ENCODE measurements at places on chromosomes 3 and 15.

DNA sequence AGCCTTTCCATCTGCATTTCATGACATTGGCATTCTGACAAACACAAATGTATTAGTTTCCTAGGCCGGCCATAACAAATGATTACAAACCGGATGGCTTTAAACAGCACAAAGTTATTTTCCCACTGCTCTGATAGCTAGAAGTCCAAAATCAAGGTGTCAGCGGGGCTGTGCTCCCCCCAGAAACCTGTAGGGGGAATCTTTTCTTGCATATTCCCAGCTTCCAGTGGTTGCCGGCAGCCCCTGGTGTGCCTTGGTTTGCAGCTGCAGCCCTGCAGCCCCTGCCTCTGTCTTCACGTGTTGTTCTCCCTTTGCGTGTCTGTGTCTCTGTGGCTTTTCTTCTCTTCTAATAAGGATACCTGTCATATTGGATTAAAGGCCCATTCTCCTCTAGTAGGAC, 79.0 kb upstream of the CDV3 start:
- peak; percentile 50 for DNase-seq

GRCh38 chr3:113268942-113269341, 57.6 kb downstream of the BOC start:
- DNase-seq = no peak

DNA sequence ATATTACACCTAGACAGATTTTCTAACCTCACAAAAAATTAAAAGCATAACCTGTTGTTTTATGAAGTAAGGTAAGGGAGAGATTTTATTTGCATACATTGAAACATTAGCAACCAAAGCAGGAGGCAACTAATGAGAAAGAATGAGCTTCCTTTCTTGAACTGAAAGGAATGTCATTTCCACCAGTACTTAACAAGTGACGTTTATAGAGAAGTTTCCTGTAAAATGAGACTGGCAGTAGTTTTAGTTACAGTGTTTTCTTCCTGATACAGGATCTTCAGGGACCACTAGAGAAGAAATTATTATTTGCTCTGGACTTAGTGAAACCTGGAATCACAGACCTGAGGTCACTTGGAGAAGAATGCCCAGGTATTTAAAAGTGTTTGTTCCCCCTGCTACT, 27.4 kb upstream of the FRMD5 start:
- no peak for DNase-seq

- no peak for DNase-seq
Measured at GRCh38 chr3:125383744-125384143, 8.6 kb upstream of the ZNF148 start.

DNA sequence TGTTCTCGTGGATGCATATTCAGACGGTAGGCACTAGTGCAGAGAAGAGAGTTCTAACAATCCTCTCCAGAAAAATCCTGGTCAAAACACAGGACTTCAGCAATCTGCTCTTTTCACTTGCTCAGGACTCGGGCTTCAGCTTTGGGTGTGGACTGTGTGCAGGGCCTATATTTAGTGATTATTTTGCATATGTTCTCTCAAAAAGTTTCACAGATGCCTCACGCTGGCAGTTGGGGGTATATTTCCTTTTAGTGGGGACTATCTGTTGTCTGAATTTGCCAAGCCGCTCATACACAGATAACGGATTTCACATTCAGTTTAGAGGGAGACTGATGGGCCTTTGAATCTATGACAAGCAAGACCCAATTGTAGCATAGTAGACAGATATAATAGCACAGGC, 54.4 kb upstream of the LRRN1 start:
- DNase-seq = no peak

DNA sequence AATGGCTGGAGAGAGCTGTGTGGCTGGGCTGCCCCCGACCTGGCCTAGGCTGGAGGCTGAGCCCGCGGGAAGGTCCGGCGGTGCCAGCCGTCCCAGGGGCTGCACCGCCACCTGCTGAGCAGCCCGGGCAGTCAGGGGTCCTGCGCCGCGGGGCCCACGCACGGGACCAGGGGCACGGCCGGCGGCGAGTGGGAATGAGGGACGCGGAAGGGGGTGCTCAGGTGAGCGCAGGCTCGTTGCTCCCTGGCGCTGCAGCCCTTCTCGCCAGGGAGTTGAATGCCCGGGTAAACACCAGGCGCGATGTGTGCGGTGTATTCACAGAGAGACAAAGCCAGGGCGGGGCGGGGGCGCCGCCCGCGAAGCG, 666 bp upstream of the SEMA3F start:
- no peak for DNase-seq

DNA sequence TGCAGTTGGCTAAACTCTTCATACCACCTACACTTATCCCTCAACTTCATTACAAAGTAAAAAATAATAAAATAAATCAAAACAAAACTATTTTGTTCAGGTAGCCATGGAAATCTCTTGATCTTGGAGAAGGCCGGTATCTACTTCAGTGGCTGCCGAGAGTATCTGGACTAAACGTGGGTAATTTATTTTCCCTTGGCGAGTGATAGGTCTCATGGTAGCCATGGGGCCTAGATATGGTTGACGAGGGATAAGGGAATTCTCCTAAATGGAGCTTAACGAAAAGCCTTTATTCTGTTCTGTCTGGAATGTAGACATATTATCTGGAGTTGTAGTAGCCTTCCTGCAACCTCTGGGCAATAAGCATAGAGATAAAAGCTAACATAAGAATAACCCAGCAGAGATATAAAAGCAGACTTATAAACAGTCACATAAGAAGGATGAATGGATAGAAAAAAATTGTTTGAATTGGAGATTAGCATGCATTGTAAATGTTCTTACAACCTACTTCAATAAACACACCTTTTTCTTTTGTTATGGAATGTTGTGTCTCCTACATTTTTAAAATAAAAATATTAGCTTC, 281.3 kb upstream of the ARRDC4 start:
- DNase-seq = no peak

- peak; percentile 94 for DNase-seq
Measured at GRCh38 chr3:127775398-127776109, 46.8 kb downstream of the MGLL start.

- DNase-seq = no peak
Measured at GRCh38 chr3:99579965-99580364, 58.4 kb upstream of the COL8A1 start.

DNA sequence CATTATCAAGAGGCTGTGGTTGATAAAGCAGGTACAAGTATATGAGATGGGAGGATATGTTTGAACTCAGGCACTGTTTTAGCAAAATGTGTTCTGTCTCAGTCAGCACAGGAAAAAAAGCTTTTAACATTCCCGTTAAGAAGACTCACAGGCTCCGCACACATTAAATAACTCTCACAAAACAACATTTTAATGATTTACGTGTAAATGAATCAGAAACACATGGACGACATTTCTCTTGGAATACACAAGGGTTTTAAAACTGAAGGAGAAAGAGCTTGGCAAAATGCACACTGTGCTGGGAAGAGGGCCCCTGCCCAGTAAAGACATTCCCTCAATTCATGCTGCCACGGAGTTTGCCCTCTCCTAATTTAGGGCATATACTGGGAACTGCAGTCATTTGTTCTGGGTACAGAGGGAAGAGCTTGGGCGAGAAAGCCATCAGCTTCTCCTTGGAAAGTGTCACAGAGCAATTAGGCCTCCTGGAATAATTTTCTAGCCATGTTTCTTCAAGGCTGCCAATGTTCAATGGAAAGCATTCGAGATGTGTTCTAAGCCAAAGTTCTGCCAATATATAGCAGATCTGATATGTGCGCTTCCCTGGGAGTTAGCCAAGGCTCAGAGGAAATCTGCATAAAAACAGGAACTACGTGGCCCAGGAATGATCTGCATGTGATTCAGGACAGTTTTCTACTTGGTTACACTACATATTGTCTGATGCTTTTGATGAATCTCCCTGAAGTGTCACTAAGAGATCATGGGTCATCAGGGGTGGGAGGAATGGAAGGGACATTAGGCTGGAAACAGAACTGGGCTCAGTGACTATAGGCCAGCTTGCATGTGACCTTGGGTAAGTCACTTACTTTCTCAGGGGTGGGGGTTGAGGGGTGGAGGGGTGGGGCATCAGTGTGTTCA, 2.2 kb upstream of the MASP1 start:
- no peak for DNase-seq

DNA sequence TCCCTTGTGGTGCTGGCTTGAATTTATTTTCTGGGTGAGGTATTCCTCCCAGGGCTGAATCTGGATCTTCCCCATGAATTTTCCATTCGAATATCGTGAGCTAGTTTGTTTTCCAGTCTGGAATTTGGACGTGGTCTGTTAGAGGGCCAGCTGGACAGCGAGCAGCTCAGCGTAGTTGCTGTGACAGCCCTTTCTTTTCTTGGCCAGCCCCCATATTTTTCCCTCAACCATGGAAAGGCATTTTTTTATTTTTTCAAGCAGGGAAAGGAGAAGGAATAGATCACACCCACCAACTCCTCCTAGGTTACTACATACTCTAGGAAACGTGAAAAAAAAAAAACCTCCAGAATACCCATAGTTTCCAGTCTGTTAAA, 152.0 kb downstream of the KLHL25 start:
- peak; percentile 76 for DNase-seq

DNA sequence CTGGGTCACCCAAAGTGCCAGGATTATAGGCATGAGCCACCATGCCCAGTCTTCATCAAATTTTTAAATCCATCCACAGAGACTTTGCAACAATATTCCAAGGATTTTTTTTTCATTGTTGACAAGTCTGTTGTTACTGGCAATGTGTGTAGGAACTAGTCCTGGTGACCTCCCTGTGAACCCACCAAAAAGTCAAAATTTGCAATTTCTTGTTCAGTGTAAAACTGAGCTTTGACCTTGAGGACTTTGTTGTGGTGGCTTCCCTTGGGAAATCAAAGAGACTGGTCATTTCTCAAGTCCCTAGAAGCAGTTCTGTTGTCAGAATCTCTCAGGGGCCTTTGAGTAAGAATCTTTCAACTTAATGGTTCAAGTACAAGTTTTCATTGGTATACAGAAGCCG, 36.9 kb upstream of the COL8A1 start:
- no peak for DNase-seq

- DNase-seq = no peak
Measured at GRCh38 chr3:177902876-177903275, 633.4 kb upstream of the KCNMB2 start.

GRCh38 chr15:59251001-59251845, 44.6 kb downstream of the LDHAL6B start:
- DNase-seq = no peak

GRCh38 chr15:62745621-62746225, 296.8 kb upstream of the TPM1 start:
- DNase-seq = peak; percentile 13
